CD4-positive, alpha-beta T cell (primary cell): ENCODE measurements at places on chromosomes 2 and 18.

DNA sequence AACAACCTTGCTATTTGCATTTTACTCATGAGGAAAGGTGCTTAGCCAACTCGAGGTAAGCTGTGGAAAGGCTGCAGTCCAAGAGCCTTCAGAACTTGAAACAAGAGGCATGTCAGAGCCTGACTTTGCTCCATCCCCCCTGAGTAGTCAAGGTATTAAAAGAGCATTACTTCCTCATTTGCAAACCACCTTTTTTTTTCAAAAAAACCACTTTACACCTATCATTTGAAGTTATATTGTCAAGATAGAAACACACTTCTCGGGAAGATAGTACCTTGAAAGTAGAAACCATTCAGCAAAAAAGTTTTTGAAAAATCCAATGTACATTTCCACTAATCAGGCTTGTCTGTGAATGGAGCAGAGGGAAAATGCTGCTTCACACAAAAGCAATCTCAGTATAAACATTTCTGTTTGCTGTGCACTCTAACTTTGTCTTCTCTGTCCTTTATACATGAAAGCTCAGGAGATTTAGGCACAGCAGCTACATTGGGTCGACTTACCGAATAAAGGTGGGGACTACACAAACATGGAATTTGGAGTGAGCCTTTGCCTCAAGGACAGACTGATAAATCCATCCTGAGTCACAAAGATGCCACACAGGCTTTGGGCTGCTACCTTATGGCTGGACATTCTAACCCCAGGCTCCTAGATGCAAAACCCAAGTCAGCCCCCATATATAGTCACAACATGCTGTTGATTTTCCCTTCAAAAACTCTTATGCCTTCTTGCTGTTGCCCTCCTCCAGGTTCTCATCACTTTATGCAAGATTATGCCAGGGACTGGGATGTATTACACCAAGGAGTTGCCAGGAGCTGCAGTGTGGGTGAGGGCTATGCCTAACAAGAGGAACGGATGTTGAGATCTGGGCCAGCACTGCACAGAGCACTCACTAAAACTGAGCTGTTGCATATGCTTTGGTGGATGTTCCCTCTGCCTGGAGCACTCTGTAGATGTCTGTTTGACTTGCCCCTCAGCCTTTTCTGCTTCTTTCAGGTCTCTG is 41.4 kb upstream of the EML4 start:
- DNase-seq, result no peak

GRCh38 chr18:32529722-32530420 is 59.2 kb upstream of the GAREM1 start:
- DNase-seq, result no peak

DNA sequence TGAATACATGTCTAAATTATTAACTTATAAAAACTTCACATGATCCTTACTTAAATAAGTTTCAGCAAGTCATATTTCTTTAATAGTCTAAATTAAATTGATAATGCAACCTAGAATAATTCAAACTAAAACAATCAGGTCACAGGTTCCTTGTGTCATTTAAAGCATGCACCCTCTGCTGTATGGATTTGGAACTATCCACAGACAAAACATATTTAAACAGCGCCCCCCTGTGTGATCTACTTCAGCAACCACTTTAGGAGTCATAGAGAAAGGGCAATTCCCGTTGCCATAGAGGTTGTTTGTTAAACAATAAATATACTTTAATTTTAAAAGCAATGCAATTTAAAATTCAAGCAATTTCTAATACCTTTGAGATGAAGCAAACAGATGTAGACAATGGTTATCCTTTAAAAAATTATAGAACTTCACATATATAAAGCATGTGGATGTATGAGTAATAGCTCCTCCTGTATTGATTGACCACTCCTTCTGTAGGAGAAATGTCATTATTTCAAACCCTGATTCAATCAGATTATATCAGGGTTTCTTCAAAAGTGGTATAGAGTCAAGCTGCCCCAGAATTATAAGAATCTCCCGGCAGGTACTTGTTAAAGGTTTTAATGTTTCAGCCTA is 21.2 kb downstream of the GRB14 start:
- no peak for DNase-seq

DNA sequence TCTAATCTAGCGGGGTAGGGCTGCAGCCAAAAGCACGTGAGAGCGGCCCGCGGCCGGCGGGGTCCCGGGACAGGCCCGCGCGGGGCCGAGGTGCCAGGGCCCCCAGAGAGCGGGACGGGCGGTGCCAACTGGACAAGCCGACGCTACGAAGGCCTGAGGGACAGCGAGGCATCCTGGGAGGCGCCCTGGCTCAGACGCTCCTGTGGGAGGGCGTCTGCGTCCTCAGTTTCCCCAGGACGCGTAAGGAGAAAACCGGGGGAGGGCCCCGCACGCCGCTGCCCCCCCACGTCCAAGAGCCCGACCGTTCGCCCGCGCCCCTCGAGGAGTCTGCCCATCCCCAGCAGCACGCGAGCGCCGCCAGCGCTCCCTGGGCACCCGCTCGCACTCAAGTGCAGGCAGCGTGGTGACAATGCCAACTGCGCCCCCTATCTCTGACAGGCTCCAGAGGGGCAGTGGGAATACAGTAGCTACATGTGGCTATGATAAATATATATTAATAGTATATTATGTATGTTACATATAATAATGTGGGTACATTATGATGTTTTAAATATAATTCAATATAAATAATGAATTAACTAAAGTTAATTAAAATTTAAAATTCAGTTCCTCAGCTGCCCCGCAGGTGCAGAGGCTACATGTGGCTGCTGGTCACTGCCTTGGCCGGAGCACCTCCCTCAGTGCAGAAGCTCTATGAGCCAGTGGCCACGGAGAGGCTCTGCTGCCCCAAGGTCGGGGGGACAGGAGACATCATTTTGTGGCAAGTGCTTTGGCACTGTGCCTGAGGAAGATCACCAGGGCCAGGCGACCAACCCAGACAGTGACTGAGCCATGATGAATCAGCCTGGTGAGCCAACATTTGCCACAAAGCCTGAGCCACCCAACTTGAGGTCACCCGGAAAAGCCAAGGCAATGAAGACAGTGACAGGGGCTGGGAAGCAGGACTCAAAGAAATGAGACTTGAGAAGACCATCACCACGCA is 5.5 kb upstream of the SFT2D3 start:
- DNase-seq, result no peak

- DNase-seq, result no peak
These were observed 30.9 kb downstream of the STK39 start for GRCh38 chr2:168216351-168217005.

DNA sequence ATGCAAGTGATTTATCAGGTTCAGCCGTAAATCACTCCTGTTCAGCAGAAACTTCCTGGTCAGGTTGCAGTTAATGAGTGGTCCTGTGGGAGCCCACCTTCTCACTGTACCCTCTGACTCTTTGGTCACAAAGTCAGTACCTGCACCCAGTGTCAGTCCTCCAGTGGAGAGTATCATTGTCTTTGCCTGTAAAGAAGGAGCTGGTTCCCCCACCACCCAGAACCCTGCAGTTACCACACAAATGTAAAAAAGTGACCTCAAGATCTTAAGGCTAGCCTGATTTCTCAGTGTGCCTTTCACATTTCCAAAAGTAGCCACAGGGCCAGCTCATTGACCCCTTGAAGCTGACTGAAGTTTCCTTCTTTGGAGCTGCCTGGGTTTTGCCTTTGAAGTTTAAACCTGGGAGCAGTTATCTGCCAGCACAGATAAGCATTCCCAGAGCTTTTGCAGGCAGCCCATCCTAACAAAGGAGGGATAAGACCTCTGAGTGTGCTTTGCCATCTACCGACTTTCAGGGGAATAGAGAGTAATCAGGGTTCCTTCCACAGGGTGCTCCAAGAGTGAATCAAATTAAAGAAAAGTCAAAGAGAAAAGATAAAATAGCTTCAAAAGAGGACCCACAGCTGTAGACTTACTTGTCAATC is 725.2 kb downstream of the CPS1 start:
- DNase-seq, result no peak

DNA sequence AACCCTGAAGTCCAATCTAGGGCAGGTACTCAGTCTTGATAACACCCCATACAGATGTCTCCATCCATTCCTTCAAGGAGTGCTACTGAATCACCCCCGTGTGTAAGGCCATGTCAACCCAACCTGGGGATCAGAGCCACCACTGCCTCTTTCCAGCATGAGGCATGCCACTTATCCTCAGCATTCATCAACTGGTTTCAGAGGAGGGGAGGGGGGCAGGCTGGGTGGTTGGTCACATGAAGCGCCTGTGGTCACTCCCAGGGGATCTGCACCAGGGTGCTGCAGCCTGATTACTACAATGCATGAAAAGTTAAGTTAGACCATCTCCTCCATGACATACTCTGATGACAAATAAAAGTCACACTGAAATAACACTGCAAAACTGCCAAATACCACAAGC is 65.0 kb downstream of the UXS1 start:
- no peak for DNase-seq

DNA sequence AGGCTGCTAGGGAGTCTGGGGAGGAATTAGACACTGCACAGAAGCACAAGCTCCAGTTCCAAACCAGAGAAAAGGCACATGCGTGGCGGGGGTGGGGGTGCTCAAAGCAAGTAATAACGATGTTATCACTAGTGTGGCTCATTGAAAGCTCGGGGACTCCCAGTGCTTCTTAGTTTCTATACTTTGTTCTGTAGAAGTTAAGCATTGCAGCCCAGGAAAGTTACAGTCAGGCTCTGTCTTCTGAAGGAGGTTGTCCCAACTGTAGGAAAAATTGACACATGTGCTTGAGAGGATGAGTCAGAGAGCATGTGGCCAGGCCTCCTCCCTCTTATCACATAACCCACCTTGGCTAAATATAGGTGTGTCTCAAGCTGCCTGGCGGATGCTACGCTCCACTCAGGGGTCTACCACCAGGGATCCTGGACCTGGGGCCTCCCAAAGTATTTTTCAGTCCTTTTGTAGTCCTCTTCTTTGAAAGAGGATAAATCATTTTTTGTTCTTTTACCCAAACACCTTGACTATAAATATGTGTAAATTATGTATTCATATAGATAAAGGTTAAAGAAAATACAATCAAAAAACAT is 3.8 kb downstream of the GALNT5 start:
- no peak for DNase-seq

DNA sequence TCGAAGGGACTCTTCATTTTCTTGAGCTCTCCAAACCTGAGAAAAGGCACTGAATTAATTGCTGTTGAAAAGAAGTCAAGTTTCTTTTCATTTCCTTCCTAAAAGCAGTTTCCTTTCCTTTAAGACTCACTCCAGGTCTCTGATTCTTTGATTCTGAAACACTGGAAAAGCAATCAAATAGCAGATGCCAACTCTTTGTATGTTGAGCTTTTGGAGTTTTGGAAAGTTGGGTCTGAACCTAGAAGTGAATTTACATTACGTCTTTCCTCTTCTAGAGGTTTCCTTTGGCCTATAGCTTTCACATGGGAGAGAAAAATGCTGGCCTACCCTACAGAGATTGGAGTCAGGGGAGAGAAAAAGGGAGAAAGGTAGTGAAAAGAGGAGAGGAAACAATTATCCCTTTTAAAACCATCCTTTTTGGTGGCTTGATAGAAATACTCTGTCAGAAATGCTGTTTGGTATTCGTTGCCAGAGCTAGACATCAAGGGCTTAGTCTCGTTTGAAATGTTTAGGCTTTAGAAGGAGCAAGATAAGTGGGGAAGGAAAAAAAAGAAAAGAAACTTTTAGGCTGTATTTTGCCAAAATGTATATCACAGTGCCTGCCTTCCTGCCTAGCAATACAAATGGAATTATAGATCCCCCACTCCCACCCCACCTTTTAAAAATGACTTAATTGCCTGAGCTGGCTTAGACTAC is 187.7 kb downstream of the PRPF40A start:
- DNase-seq, result no peak

DNA sequence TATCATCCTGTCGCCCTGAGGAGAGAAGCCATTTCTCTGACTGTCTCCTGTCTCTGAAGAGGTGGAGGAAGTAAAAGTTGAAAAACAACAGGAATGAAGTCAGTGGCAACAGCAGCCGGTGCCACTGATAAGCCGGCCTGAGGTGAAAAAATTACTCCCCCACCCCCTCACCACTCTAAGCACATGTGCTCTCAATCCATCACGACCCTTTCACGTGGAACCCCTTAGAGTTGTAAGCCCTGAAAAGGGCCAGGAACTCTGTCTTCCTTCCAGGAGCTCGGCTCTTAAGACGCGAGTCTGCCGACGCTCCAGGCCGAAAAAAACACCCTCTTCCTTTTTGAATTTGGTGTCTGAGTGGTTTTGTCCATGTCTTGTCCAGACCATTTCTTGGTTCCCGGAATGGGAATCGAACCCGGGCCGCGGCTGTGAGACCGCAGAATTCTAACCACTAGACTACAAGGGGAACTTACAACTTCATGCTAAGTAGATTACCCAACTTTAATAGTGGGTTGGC is 40.7 kb upstream of the TRIM43 start:
- DNase-seq, result no peak

GRCh38 chr2:6956566-6956965 is 39.4 kb downstream of the RNF144A start:
- DNase-seq, result no peak

DNA sequence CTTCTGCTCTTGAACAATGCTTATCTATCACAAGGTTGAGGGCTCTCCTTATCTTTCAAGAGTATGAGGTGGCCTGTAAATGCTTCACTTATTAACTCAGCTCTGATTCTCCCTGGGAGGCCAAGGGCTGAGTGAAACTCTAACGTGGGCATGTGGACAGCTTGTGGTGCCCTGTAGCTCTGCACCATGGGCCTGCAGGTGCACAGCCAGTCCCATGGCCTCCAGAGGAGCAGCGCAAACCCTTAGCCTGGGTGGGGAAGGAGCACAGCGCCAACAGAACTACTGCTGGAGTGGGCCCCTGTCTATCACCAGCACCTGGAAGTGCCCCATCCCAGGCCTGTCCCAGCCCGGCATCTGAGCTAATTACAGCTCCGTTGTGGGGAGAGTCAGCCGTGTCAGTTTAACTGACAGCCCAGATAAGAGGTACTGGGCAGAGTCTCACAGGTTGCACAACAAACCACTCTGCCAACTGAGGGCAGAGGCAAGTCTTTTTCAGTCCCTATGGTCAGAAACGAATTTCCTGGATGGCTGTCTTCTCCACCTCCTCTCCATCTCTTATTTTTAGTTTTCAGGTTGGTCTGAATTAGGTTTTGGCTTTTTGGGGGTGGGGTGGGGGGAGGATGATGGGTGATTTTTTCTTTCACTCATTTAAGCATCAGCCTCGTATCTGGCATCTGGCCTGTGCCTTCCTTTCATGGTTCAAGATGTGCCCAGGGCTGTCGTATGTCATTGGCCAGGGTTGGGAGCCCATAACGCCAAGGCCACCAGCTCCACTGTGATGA is 219.5 kb downstream of the BCL2 start:
- DNase-seq, result no peak

DNA sequence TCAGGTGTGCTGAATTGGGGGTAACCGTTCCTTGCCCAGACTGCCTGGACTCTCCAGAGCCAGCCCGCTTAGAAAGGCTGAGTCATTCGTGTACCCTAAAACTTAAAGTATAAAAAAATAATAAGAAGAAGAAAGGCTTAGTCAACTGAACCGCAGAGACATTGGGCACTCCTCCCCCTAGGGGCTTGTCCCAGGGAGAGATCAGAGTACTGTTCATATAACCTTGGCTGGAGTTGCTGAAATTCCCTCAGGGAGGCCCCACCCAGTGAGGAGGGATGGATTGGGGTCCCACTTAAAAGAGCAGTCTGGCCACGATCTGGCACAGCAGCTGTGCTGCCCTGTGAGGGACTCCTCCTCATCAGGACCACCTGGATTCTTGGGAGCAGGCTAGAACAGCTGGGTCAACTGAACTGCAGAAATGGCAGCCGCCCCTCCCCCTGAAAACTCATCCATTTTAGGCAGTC is 37.2 kb downstream of the ANKRD12 start:
- no peak for DNase-seq
